ENCODE measurements at places on chromosomes 11 and 22. TPM values are rescaled to one million over a fixed set of nuclear protein-coding genes. Genes with fewer than 3 reads are reported as not detected.

CCND1 gene
- 0.77 TPM for total RNA-seq

- no peak for DNase-seq
Observed at GRCh38 chr11:76214968-76215548, 8.8 kb upstream of the WNT11 start.

DNA sequence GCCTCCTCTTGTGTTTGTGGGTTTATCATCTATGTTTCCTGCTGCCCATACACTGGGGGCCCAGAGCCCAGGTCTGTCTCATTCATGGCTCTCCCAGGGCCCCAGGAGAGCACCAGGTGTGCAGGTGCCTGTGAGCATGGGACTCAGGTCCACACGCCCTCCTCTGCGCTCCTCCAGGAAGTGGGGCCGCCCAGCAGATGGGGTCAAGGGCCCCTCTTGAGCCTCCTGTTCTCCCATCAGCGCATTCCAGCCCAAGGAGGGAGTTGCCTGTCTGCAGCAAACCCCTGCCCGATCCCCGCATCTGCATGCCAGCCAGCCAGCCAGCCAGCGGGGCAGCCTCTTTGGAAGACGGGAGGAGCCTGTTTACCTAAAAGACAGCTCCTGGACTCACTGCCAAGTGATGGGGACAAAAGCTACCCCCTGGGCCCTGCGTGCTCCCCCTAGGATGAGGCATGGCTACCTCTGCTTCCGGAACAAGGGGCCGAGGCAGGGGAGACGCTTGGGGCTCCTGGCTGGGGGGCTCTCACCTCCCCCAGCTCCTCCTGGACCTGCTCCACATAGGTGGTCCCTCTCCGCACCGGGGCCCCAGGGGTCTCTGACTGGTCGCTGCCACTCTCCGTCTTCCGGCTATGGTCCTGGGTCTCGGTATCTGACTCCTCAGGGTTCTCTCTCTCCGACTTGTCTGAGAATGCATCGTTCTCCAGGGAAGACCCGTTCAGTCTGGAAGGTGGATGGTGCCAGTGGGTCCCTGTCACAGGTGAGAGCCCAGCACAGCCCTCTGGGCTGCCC is 49.7 kb upstream of the CARS1 start:
- no peak for DNase-seq

- no peak for DNase-seq
Observed at GRCh38 chr22:24584871-24585411, 7.9 kb downstream of the LRRC75B start.

DNA sequence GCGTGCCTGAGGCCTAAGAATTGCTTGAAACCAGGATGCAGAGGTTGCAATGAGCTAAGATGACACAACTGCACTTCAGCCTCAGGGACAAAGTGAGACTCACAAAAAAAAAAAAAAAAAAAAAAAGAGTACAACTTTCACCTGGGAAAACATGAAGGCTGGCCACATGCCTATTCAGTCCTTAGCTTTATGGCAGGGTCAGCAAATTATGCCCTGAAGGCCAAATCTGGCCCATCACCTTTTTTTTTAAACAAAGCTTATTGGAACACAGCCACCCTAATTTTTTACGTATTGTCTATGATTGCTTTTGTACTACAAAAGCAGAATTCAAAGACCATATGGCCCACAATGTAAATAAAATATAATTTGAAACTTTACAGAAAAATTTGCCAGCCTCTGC is 8.2 kb downstream of the FSHB start:
- no peak for DNase-seq

- DNase-seq = no peak
Observed at GRCh38 chr11:16542353-16542752, 186.0 kb upstream of the SOX6 start.

ACRV1 gene
- total RNA-seq = not detected

CREB3L1 gene
- not detected for total RNA-seq

OR51B4 gene
- total RNA-seq = not detected

DNA sequence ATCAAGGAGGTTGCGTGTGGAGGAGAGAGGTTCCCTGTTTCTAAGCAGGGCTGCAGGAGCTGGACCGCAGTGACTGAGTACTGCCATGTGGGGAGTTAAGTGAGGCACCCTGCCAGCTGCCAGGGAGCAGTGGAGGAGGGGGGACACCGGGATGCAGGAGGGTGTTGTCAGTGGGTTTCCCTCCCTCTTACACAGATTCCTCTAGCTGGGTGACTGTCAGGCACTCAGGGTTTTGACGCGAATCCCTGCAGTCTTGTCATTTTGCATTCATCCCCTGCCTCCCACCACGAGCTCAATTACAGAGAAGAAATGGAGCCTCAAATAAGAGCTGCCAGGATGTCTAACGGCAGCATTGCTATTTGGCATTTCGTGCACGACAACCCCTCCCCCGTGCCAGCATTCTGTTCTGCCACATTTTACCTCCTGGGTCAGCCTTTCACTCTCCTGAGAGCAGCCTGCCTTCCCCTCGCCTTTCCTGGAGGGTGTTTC is 119.8 kb upstream of the SORL1-AS1 start:
- no peak for DNase-seq

SYT8 gene
- not detected for total RNA-seq

VSIG2 gene
- not detected for total RNA-seq

- DNase-seq = peak; percentile 78
Observed at GRCh38 chr11:128471138-128471661, 116.2 kb downstream of the ETS1 start.

- no peak for DNase-seq
Observed at GRCh38 chr11:134330611-134331353, 1.0 kb upstream of the GLB1L2 start.

CDC42EP2 gene
- 0.93 TPM for total RNA-seq

- DNase-seq = no peak
Observed at GRCh38 chr11:112024178-112024772, 933 bp upstream of the DLAT start.

DNA sequence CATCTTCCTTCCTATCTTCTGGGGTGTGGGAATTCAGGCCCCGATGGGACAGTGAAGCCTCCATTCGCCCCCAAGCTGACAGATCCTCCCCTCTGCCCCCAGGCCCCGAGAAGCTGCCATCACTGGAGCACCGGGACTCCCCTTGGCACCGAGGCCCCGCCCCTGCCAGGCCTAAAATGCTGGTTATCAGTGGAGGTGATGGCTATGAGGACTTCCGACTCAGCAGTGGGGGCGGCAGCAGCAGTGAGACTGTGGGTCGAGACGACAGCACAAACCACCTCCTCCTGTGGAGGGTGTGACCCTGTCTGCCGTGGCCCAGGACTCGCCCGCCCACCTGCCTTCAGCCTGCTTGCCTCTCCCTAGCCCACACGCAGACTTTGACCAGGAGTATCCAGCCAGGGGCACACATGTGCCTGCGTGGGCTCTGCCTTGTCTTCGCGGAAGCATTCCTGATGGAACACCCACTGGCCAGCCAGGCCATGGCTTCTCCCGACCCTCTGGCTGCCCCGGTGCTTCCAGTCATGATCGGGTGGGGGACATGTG is 8.6 kb upstream of the RELT start:
- peak; percentile 47 for DNase-seq

GRCh38 chr11:72869831-72870230 is 55.6 kb downstream of the ATG16L2 start:
- no peak for DNase-seq

PAX6 gene
- not detected for total RNA-seq

GRCh38 chr11:108958368-108959104 is 293.7 kb downstream of the DDX10 start:
- peak; percentile 37 for DNase-seq

DNA sequence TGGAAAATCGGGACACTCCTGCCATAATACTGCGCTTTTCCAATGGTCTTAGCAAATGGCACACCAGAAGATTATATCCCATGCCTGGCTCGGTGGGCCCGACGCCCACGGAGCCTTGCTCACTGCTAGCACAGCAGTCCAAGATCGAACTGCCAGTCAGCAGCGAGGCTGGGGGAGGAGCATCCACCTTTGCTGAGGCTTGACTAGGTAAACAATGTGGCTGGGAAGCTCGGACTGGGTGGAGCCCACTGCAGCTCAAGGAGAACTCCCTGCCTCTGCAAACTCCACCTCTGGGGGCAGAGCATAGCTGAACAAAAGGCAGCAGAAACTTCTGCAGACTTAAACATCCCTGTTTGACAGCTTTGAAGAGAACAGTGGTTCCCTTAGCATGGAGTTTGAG is 15.6 kb downstream of the PTH start:
- DNase-seq = no peak

- DNase-seq = no peak
Observed at GRCh38 chr22:19916941-19917340, 24.6 kb upstream of the COMT start.

GRCh38 chr11:50182486-50182885 is 149.8 kb downstream of the OR4C45 start:
- no peak for DNase-seq

DNA sequence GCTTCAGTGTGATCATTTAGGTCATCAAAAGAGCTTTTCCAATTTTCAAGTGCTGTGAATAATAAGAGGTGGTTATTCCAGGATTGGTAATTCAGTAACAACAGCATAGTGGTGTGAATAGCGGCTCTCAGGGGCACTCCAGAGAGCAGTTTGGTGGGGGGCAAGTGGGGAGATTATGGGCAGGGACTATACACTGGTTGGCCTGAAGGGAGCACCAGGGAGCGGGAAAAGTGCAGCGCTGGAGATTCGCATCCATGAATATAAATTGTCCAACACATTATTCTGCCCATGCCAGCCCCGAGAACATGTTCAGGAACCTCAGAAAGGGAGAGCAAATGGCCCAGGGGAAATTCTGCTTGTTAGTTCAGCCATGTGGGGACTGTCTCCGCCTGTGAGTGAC is 37.9 kb downstream of the OR6Q1 start:
- DNase-seq = no peak

GRCh38 chr11:125433454-125434121 is 62.5 kb downstream of the FEZ1 start:
- DNase-seq = peak; percentile 45

- no peak for DNase-seq
Observed at GRCh38 chr11:82895437-82896091, 4.7 kb downstream of the PRCP start.

DNA sequence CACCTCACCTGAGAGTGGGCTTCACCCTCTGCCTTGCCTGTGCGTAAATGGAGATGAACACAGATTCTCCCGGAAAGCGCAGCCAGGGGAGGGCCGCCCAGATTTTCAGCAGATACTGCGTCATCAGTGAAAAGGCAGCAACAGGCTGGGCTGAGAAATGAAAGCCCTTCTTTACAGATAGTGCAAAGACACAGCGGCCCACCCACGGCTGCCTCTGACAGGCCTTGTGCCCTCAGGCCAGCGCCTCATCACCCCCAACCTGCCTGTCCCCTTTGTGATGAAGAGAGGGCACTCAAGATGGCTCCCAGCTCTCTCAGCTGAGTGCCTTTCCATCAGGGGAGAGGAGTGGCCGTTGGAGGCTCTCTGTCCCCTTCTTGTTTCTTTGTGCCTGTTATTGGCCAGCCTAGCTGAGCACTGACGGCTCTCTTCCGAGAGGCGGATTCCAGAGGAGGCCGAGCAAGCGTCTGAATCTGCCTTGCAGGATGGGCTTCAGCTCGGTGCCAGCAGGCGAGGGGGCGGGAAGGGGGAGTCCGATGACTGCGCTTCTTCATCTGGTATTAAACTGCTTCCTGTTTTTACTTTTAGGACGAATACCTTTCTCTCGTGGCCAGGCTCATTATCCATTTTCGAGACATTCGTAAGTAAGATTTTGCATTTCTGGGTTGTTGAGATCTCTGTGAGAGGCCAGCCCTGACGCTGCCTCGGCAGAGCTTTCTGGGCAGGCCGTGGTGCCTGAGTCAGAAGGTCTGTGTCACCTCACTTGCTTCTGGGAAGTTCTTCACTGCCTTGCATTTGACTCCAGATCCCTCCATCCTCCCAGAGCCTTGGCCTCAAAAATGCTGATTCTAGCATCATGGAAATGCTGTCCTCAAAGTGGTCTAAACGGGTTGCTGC is 43.7 kb downstream of the MED15 start:
- peak; percentile 79 for DNase-seq

NLRX1 gene
- total RNA-seq = 18.2 TPM

- DNase-seq = peak; percentile 46
Observed at GRCh38 chr22:30636226-30637077, 871 bp downstream of the SLC35E4 start.

ADORA2A gene
- 30.6 TPM for total RNA-seq

TPBGL gene
- 0.21 TPM for total RNA-seq

KRTAP5-10 gene
- not detected for total RNA-seq

DNA sequence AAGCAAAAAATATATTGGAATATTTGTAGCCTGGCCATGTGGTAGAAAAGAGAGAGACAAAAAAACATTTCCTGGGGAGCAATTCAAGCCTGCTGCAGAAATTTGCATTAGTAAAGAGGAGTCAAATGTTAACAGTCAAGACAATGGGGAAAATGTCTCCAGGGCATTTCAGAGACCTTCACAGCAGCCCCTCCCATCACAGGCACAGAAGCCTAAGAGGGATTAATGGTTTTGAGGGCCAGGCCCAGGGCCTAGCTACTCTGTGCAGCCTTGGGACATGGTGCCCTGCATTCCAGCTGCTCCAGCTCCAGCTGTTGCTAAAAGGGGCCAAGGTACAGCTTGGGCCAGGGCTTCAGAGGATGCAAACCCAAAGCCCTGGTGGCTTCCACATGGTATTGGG is 46.8 kb downstream of the PGR start:
- no peak for DNase-seq

- no peak for DNase-seq
Observed at GRCh38 chr11:100923555-100923954, 206.1 kb downstream of the PGR start.

DNA sequence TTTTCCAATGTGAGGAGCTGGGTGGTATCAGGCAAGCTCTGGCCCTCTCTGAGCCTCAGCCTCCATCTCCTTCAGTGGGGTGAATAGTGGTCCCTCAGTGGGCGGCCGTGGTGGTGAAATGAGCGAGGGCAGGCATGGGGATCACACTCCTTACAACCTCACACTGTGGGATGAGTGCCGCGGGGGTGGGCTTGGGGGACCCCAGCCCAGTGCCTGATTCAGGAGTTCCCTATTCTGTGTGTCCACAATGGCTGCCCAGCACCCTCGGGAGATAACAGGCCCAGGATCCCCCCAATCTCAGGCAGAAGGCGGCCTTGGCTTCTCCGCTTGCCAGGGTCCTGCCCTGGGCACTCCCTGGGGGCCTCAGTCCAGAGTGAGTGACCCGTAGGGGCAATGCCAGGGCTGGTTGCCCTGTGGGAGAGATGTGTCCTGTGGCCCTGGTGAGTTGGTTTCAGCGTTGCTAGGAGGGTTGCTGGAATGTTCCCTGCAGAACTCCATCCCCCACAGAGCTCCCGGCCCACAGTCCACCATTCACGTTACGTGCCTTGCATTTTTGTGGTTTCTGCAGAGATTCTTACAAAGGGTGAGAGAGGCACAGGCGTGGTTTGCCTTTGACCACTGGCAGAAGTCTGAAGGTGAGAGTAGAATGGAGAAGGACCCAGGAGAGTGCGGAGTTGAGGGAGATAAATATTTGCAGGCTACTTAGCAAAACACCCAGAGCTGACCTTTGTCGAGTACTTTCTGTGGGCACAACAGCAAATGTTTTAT is 2.9 kb downstream of the ALDH3B1 start:
- DNase-seq = no peak

CD248 gene
- 0.23 TPM for total RNA-seq

All from activated CD4-positive, alpha-beta T cell treated with anti-CD3 and anti-CD28 coated beads for 36 hours (primary cell).